Activated CD4-positive, alpha-beta T cell treated with anti-CD3 and anti-CD28 coated beads, Interleukin-2, Interleukin-4, amounts not matched to agents 100 ng/mL and 50 ng/mL, durations not matched to agents 16 hours and 8 hours (primary cell): ENCODE measurements at places on chromosomes 4 and X.

DNA sequence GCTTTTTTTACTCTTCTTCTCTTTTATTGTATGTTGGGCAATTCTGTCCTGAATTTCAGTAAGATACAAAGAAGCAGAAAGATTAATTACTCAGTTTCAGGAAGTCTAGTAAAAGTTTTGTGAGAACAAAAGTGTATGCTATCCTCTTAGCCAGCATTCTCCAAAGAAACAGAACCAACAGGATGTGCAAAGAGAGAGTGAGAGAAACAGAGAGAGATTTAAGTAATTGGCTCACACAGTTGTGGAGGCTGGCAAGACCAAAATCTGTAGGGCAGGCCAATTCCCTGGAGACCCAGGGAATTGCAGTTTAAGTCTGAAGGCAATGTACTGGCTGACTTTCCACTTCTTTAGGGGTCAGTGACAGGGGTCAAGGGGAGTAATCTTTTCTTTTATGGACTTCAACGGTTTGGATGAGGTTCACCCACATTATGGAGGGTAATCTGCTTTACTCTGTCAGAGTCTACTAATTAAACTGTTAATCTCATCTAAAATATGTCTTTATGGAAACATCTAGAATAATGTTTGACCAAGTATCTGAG, 59.2 kb upstream of the SLC39A8 start:
- DNase-seq = no peak

DNA sequence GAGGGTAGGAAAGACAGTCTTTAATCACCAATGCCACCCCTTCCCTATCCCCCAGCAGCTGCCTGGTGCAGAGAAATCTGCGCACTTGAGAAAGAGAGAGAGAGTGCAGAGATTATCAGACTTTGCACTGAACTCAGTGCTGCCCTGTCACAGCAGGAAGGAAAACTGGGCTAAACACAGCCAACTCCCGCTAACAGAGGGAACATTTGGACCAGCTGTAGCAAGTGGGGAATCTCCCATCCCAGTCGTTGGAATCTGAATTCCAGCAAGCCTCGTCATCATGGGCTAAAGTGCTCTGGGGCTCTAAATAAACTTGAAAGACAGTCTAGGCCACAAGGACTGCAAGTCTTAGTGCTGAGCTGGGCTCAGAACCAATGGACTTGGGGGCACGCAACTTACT, 168.7 kb downstream of the DLG3 start:
- no peak for DNase-seq

DNA sequence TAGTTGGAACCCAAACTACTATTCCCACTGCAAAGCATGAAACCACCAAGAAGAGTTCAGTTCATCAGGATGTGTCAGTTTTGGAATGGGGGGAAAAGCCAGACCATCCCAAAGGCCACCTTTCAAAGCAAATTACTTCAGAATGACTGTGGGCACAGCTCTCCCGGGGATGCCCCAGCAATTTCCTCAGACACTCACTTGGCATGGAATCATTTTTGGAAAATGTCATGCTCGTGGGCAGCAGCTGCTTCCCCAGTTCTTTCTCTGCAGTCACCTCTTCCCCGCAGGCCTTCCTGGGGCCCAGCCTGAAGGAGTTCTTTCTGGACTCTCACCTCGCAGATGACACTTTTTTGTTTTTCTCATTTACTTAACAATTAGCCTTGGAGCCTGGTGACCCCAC, 350.3 kb downstream of the NR3C2 start:
- no peak for DNase-seq

DNA sequence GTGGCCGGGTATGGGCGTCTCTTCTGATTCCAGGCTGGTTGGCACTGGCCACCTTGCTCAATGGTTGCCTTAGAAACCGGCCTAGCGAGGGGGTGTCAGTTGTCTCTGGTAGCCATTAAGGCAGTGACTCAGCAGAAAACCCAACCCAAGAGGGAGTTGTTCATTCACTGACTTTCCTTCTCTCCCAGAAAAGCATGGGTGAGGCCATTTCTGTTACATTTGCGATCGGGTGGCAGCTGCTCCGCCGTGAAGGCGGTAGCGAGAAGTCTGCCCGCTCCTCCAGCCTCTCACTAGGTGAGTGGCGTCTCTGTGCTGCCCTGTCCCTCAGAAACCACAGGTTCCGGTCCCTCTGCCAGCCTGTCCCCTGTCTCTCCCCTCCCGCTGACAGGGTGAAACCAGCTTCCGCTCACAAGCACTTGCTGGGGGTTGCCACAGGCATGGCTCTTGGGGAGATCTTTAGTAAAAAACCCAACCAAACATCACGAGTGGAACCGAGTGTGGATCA, 17.4 kb downstream of the IRAK1 start:
- peak; percentile 62 for DNase-seq

DNA sequence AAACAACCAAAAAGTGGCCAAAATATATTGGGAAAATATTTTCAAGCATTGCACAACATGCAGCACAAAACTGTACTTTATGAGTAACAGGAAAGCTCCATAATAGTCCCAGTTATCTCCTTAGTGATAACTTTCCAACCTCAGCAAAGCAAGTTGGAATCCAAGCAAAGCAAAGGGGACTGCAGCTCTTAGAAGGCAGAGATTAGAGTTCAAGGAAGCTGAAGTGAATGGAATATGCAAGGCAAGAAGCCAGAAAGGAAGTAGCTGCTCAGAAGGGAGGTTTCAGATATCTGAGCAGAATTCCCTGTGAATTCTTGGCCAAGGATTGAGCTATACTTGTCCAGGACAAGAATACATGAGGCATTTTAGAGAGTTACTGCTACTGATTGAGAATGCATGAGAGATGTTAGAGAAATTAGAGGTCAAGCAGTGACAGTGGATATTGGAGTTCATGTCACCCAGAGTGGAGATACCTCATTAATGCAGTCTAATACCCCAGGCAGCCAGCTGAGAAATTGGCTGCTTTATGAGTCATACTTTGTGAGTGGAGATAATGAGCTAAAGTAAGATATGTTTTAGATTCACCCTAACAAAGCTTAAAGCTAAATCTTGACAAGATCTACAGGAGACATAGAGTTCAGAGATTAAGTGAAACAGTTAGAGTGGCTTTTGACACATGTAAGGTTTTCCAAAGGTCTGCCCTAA, 102.8 kb downstream of the INPP4B start:
- DNase-seq = no peak

GRCh38 chr4:105145903-105146275, 787 bp upstream of the TET2 start:
- DNase-seq = peak; percentile 18
